ENCODE measurements at places on chromosomes 2 and 18.

DNA sequence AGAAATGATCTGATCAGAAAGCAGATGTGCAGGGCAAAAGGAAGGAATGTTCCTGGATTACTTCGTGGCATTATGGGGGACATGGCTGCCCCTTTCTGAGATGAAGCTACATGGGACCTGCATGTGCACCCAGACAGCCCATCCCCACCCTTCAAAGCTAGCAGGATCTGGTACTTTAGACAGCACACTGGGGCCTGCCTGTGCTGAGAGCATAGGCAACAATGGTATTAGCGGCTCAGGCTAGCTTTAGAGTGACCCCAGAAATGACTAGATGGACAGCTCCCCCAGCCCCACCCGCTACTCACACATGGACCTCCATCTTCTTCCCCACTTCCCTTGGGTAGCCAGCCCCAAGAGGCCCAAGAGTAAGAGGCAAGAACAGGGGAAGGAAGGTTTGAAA, 61.5 kb upstream of the NFE2L2 start:
- no peak for DNase-seq

DNA sequence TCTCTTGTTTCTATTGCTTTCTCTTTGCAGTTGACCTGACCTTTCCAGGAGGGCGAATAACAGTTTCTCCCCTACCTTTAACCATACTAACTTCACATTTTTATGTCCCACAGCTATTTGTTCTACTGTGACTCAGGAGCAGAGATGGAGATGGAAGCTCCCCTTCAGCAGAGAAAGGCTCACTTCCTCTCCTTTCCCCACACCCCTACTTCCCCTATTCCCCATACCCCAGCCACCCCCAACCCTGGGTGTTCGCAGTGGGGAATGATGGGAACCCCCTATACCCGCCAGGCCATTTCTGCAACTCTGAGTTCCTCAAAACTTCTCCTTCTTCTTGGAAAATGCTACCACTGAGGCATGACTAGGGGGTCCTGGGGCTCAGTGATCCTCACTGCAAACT, 285.4 kb upstream of the MGAT5 start:
- DNase-seq: no peak

GRCh38 chr2:122451040-122451439, 695.6 kb downstream of the TSN start:
- DNase-seq: peak; percentile 3

DNA sequence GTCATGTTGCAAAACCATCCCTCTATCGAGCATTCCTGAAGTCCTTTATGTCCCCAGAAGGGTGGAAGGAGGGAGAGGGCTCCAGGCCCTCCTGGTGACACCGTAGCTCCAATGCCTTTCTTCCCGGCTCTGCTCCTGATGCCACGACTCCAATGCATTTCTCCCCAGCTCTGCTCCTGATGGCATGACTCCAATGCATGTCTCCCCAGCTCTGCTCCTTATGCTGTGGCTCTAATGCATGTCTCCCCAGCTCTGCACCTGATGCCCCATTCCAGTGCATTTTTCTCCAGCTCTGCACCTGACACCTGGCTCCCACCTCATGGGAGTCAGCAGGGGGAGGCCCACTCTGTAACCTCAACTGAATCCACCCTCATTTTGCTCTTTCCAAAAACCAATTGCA, 153.0 kb upstream of the SALL3 start:
- no peak for DNase-seq

DNA sequence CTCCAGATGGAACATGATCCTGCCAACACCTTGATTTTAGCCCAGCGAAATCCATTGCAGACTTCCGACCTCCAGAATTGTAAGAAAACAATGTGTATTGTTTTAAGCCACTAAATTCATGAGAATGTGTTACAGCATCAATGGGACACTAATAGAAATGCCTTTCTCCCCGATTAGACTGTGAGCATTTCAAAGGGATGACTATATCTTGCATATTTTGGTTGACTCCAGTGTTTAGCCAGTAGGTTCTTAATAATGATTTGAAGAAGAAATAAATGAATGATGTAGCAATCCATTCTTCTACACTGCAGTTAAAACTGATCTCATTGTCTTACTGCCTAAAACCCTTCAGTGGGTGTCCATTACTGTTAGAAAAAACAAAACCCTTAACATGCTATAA, 67.4 kb upstream of the ACVR1C start:
- DNase-seq: no peak

DNA sequence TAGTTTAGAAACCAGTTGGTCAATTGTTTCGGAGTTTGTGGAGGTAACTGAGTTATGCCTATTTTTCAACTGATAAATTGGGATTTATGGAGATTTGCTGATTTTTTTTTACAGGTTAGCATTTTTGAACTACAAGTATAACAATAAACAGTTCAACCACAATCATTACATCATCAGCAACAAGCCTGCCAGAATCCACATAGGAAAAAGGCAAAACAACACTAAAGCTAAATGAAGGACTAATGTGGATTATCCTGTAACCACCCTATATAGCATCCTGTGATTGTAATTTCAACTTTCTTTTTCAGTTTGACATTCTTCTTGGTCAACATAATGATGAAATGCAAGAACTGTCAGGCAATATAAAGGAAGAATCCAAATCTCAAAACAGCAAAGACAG, 76.5 kb downstream of the CCDC102B start:
- no peak for DNase-seq

- DNase-seq: no peak
These were observed 6.6 kb downstream of the CNNM4 start for GRCh38 chr2:96767135-96767871.

GRCh38 chr18:8821083-8821465, 115.7 kb downstream of the MTCL1 start:
- DNase-seq: no peak

- no peak for DNase-seq
These were observed 91.5 kb downstream of the MREG start for GRCh38 chr2:215921895-215922294.

DNA sequence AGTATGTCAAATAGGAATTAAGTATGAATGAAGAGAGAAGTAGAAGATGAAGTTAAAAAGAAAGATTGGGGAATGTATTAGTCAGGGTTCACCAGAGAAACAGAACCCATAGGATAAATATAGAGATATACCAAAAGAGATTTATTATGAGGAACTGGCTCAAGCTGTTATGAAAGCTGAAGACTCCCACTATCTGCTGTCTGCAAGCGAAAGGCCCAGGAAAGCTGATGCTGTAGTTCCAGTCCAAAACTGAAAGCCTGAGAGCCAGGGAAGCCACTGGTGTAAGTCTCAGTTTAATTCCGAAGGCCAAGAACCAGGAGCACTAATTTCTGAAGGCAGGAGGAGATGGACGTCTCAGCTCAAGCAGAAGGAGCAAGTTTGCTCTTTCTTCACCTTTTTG, 200.9 kb upstream of the FN1 start:
- no peak for DNase-seq

GRCh38 chr18:59631583-59632181, 65.5 kb downstream of the CCBE1 start:
- DNase-seq: peak; percentile 75

DNA sequence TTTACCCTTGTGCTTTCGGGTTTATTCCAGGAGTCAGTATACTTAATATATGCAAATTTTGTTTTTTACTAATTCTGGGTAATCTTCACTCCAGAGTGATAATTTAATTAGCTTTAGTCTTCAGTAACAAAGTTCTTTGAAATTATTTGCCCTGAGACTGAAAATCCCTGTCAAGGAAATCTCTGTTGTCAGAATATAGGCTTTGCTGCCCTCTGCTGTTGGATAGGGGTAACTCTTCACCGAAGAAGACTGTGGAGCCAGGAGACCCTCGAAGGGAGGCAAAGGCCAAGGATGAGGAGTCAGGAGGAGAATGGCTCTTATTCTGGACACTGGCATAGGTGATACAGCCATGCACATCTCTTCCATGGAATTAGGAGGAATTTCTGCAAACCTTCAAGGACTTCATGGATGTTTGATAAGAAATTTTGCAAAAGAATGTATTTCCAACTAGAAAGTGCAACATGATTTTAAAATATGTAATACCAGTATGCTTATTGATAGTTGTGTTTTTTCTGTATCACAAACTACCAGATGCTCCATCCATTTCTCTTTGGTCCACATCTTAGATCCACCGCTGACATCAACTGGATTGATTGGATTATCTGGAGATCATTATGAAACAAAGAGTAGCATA, 182.3 kb downstream of the RDH14 start:
- peak; percentile 35 for DNase-seq

Data from NCI-H1417 (cell line).